ENCODE measurements at places on chromosomes 4 and X. TPM values are rescaled to one million over a fixed set of nuclear protein-coding genes. Genes with fewer than 3 reads are reported as not detected.

- DNase-seq, result no peak
Observed at GRCh38 chrX:45619290-45619689, 418.6 kb upstream of the DIPK2B start.

DNA sequence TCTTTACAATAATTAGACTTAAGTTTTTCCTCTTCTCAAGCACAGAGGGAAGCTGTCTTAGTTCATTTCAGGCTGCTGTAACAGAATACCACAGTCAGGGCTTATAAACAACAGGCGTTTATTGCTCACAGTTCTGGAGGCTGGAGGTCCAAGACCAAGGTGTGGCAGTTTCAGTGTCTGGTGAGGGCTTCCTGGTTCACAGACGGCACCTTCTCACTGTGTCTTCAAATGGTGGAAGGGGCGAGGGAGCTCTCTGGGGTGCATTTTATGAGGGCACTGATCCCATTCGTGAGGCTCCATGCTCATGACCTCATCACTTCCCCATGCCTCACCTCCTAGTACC is 115.7 kb upstream of the MXRA5 start:
- no peak for DNase-seq

The CHM gene
- total RNA-seq, result 14.5 TPM

GRCh38 chr4:53450773-53451172 is 73.3 kb downstream of the FIP1L1 start:
- no peak for DNase-seq

The AADAT gene
- total RNA-seq, result 1.6 TPM

DNA sequence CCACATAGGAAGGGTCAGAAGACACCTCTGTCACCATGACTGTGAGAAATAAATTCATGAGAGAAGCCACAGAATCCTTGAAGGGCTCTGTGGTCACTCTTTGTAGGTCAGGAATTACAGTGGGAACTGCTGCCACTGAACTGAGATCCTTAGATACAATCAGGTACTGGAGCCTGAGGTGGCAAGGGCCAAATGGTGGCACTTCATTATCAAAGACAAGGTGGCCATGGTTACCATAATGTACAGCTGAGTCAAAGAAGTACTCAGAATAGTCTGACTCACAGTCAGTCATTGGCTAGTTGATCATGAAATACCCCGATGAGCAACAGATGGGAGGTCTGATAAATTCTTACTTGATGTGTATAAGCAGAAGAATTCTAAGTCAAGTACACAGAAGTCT is 131.9 kb downstream of the RTL3 start:
- DNase-seq, result no peak

GRCh38 chr4:107736037-107736436 is 16.0 kb upstream of the PAPSS1 start:
- DNase-seq, result no peak

The GLRB gene
- total RNA-seq, result 7.8 TPM

The EGFL6 gene
- total RNA-seq, result not detected

- DNase-seq, result no peak
Observed at GRCh38 chr4:150178161-150178560, 99.9 kb downstream of the DCLK2 start.

Measured in Right ventricle myocardium superior (tissue), 1 donor.